CD8-positive, alpha-beta memory T cell (primary cell): ENCODE measurements at places on chromosomes 6 and 20. TPM values are rescaled to one million over a fixed set of nuclear protein-coding genes. Genes with fewer than 3 reads are reported as not detected.

FAXC gene
- not detected for total RNA-seq

- H3K4me1 ChIP-seq, result peaks cover 4% of the 10 kb centered on the region
- H3K27me3 ChIP-seq, result peaks cover 4% of the 10 kb centered on the region
- H3K27ac ChIP-seq, result no peak overlapping the region
- H3K36me3 ChIP-seq, result no peaks in the 10 kb centered on the region
Observed at GRCh38 chr6:170226647-170227046, 64.2 kb downstream of the DLL1 start.

GLP1R gene
- total RNA-seq, result not detected

DNA sequence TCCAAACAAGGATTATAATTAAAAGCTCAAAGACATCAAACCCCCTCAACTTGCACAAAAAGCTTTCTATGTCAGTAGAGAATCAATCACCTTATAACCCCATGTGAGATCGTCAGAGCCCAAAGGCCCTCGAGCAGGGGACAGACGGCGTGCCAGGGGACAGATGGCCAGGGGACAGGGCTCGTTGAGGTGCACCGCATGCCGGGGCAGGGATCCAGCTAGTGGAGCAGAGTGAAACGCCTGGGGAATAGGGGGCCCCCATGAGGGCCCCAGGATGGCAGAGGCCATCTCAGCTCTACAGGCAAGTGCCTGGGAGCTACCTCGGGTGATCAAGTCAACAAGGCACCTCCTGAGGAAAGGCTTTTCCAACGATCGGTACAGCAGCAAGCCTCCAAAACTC lies 28.6 kb downstream of the DIDO1 start:
- H3K27ac ChIP-seq, result no peak overlapping the region
- no peak overlapping the region for H3K4me3 ChIP-seq
- H3K4me1 ChIP-seq, result peaks cover 24% of the 10 kb centered on the region

DNA sequence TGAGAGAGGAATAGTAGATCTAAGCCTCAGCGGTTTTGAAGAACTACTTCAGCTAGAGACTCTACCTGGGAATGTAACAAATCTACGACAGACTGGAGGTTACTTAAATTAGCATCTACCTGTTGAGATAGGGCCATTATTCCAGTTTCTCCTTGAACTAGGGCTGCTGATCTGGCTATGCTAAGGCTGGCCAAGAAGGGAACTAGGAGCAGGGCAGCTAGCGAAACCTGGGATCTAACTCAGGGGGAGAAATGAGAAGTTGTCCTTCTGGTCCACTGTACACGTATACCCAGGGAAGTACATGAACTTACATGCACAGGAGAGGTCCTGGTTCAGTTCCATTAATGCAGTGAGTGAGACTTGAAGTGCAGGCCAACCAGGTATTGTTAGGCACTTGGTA lies 156.7 kb downstream of the TRIM27 start:
- H3K27ac ChIP-seq, result no peak overlapping the region
- DNase-seq, result no peak
- peaks cover 55% of the 10 kb centered on the region for H3K27me3 ChIP-seq
- no peak overlapping the region for H3K4me3 ChIP-seq
- no peaks in the 10 kb centered on the region for H3K4me1 ChIP-seq

MAFB gene
- 2.0 TPM for total RNA-seq

DNA sequence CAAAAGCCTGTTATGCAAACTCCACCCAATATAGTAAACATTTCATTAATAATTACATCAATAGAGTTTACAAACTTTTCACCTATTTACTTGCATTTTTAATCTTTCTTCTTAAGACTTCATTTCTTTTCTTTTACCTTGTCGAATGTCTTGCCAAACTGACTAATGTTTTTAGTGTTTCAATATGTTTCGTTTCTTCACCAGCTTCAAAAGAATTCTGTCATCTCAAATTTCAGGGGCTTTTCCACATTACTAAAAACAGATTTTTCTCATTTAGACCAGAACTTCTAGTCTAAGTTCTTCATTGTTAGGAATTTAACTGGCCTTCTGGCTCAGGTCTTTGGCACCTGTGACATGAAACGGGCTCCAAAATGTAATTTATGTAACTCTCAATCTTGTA lies 196.5 kb downstream of the ARHGAP18 start:
- no peak overlapping the region for H3K4me3 ChIP-seq
- no peaks in the 10 kb centered on the region for H3K4me1 ChIP-seq
- no peak for DNase-seq
- H3K36me3 ChIP-seq, result no peaks in the 10 kb centered on the region

GRCh38 chr20:1992359-1993110 lies 1.3 kb downstream of the PDYN start:
- H3K27me3 ChIP-seq, result peaks cover 7% of the 10 kb centered on the region
- H3K4me3 ChIP-seq, result no peak overlapping the region
- H3K4me1 ChIP-seq, result no peaks in the 10 kb centered on the region
- no peak for DNase-seq

EPPIN gene
- not detected for total RNA-seq

DNA sequence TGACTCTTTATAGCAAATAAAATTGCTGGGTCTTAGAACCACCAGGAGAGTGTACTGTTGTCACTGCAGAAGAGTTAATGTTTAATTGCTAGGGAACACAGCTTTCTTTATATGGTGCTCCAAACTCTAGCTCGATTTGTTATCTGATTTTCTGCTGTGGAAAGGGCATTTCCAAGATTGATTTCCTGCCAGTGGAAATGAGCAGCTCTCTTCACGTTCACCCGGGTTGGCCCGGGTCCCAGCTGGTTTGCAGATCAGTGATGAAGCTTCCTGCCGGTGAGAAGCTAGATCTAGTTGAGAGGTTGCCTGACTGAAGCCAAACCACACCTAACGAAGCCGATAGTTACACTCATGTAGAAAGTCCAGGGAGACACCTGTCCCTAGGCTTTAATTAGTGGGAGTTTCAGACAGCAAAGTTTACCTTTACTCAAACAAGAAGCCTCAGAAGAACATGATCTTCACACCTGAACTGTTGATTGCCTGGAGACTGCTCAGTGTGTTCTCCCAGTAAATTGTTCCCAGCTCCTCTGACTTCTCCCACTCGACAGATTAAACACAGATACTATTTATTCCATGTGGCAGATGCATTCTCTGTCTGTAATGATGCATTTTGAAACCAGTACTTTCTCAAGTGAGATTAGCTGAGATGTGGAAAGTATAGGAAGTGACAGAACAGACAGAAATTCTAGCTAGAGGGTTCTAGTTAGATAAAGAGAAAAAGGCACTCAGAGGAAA lies 27.8 kb downstream of the PAQR8 start:
- peak; percentile 60 for DNase-seq
- H3K4me3 ChIP-seq, result peak overlapping the region; percentile 33
- H3K27me3 ChIP-seq, result no peaks in the 10 kb centered on the region
- peaks cover 66% of the 10 kb centered on the region for H3K4me1 ChIP-seq

C6orf58 gene
- not detected for total RNA-seq

SEL1L2 gene
- total RNA-seq, result not detected

GRCh38 chr6:75101896-75102295 lies 104.0 kb downstream of the COL12A1 start:
- H3K27ac ChIP-seq, result no peak overlapping the region
- H3K4me1 ChIP-seq, result no peaks in the 10 kb centered on the region
- no peaks in the 10 kb centered on the region for H3K36me3 ChIP-seq

ZNF512B gene
- total RNA-seq, result 12.1 TPM

DNA sequence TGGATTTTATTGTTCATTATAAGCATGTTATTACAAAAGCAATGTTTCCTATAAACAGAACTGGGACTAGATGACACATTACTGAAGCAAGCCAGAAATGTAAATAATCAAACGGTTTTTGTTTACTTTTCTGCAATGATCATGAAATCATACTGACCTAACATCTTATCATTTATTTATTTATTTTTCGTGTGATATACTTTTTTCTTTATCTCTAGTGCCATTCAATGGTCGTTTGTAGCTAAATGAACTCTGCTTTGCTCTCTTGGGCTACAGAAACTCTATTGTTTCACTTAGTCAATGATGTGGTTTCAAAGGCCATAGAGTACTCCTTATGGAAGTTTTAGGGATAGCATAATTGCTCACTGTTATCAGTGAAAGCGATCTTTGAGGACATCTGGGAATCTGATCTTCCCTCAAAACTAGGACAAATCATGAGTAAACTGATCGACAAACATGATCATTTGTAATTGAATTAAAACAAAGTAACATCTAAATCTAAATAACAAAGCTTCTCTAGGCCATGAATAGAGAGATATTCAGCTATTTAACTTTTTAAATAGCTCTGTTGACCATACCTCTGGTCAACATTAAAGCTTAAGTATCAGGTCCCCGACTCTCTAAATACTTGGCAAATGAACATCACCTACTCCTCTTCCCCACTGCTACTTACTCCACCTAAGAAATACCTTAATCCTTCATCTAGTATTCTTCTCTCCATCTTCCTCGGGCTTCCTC lies 933.4 kb downstream of the TFAP2A start:
- no peaks in the 10 kb centered on the region for H3K36me3 ChIP-seq
- no peak overlapping the region for H3K27ac ChIP-seq
- no peaks in the 10 kb centered on the region for H3K4me1 ChIP-seq

GPR6 gene
- total RNA-seq, result not detected

- no peak overlapping the region for H3K4me3 ChIP-seq
- H3K27ac ChIP-seq, result no peak overlapping the region
- H3K4me1 ChIP-seq, result no peaks in the 10 kb centered on the region
- no peaks in the 10 kb centered on the region for H3K27me3 ChIP-seq
Observed at GRCh38 chr6:168996356-168996625, 257.4 kb downstream of the THBS2 start.

GRCh38 chr6:159461998-159462397 lies 231.0 kb downstream of the SOD2 start:
- H3K4me3 ChIP-seq, result no peak overlapping the region
- DNase-seq, result no peak
- H3K36me3 ChIP-seq, result no peaks in the 10 kb centered on the region
- no peaks in the 10 kb centered on the region for H3K4me1 ChIP-seq

GRCh38 chr20:41776421-41776820 lies 158.2 kb upstream of the CHD6 start:
- no peak for DNase-seq
- no peaks in the 10 kb centered on the region for H3K4me1 ChIP-seq
- H3K4me3 ChIP-seq, result no peak overlapping the region
- H3K36me3 ChIP-seq, result no peaks in the 10 kb centered on the region
- no peak overlapping the region for H3K27ac ChIP-seq

PLEKHG1 gene
- 8.8 TPM for total RNA-seq

SGK2 gene
- 0.11 TPM for total RNA-seq

DNA sequence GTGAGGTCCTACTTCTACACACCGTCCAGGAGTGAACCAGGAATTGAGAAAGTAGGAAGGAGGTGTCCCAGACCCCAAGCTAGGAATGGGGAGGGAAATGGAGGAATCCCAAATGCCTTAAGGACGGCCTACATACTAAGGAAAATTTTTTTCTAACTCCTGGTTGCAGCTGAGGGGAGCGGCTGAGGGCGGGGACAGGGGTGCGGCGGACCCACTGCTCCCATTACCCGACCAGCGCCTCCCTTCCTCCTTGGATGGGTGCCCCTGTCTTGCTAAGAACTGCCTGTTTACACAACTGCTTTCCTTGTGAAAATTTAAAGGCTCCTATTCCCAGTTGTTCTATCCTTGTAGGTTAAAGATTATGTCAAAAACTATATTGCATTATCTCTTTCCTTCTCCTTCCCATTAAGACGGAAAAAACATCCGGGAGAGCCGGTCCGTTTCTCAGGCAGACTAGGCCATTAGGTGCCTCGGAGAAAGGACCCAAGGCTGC lies 699 bp upstream of the HSPA1B start:
- H3K4me3 ChIP-seq, result peak overlapping the region; percentile 71
- peaks cover 30% of the 10 kb centered on the region for H3K4me1 ChIP-seq

DNA sequence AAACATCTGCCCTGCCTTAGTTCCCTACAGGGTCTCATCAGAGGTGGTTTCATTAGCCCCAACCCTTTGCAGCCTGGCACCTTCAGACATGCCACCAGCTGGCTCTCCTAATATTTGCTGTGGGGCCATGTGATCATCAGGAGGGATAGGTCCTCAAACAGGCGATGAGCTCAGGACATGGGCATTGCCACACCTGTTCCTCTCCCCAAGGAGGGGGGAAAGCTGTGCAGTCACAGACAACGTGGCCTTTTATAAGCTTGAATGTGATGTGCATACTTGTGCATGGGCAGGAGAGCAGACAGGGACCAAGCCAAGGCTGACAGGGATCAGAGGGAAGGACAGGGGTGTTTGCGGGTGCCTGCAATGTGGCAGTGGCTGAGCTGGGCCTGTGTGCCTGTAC lies 78.8 kb upstream of the ZNFX1 start:
- no peaks in the 10 kb centered on the region for H3K36me3 ChIP-seq
- no peaks in the 10 kb centered on the region for H3K27me3 ChIP-seq
- H3K4me1 ChIP-seq, result no peaks in the 10 kb centered on the region
- H3K27ac ChIP-seq, result no peak overlapping the region
- DNase-seq, result no peak

- H3K27ac ChIP-seq, result no peak overlapping the region
- no peak for DNase-seq
- H3K4me1 ChIP-seq, result no peaks in the 10 kb centered on the region
- H3K36me3 ChIP-seq, result no peaks in the 10 kb centered on the region
- H3K4me3 ChIP-seq, result no peak overlapping the region
Observed at GRCh38 chr6:46816626-46817025, 23.4 kb downstream of the MEP1A start.

DNA sequence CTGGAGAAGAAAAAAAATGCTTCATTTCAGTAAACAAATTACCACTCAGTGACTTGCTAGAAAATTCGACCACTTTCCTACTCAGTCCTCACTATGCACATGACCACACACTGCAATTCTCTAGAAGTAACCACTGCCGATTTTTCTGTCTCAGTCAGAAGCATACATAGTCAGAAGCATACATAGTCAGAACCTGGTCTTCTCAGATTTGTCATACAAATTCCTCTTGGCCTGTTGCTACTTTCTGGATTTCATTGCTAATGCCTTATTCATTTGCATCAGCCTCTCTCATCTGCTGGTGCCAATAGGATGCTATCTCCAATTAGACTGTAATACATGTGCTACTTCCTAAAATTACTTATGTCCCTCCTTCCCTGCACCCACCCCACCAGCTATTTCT lies 10.2 kb upstream of the KIF16B start:
- DNase-seq, result no peak
- no peaks in the 10 kb centered on the region for H3K36me3 ChIP-seq
- H3K27ac ChIP-seq, result no peak overlapping the region

DNA sequence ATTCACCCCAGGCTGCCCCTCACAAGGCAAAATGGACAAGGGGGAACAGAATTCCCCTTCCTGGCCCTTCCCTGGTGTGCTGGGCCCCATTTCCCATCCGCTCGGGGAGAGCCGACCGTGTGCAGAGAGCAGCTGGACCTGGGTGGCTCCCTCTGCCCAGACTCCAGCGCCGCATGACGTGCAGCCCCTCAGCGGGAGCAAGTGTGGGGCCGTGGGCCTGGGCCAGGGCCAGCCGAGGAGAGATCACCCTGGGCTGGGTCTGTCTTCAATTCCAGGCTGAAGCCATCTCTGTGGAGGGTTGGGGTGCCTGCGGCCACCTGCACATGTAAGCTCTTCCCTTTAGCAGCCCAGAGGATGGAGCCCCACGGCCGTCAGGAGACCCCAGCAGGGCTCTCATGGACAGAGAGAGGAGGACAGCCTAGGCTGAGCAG lies 241.8 kb downstream of the TTLL2 start:
- H3K27me3 ChIP-seq, result no peaks in the 10 kb centered on the region
- H3K36me3 ChIP-seq, result no peaks in the 10 kb centered on the region
- H3K4me3 ChIP-seq, result no peak overlapping the region
- no peaks in the 10 kb centered on the region for H3K4me1 ChIP-seq

SMOC2 gene
- not detected for total RNA-seq

GRCh38 chr6:152697634-152698033 lies at the start of gene MYCT1:
Gene MYCT1, plus strand, starts transcription at chr6:152697897. Its CDS starts 6 bp downstream, at chr6:152697903.
- no peaks in the 10 kb centered on the region for H3K27me3 ChIP-seq
- DNase-seq, result no peak
- no peak within 1 kb of the TSS for H3K27ac ChIP-seq
- H3K4me3 ChIP-seq, result no peak within 1 kb of the TSS

SLC4A11 gene
- 3.5 TPM for total RNA-seq
